ENCODE measurements at places on chromosomes 5 and 9. TPM values are rescaled to one million over a fixed set of nuclear protein-coding genes. Genes with fewer than 3 reads are reported as not detected.

STXBP1 gene
- total RNA-seq = 52.4 TPM

C9 gene
- not detected for total RNA-seq

DNA sequence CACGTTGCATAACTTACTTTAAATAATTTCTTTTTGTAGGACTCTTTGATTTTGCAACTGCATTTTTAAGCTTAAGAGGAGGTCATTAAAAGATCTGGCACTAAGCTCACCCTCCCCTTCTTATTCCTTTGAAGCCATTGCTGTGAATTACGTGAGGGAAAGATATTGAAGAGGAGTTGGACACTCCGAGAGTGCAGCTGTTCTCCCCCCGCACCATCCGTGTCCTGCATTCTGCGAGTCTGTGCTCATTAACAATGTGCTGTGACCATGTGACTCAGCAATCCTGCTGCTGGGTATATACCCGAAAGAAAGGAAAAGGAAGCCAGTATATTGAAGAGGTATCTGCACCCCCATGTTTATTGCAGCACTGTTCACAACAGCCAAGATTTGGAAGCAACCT, 40.0 kb downstream of the NXNL2 start:
- no peaks in the 10 kb centered on the region for H3K4me1 ChIP-seq
- no peak overlapping the region for H3K4me3 ChIP-seq
- no peak overlapping the region for H3K27ac ChIP-seq
- no peak for DNase-seq

DNA sequence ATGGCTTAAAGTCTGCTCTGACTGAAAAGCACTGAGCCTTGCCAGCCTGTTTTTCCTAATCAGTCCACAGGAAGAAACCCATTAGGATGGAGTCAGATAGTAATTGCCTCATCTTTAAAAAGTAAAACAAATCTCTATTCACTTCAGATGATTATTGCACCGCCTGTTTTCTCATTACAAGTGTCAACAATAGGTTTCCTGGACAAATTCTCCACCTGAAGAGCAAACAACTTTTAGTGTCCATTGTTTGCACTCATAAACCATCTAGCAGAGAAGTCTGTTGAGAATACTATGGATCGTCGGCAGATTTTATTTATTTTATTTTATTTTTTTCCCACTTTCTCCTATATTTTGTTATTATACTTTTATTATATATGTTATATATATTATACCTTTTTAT, 20.3 kb downstream of the C5orf63 start:
- no peak for DNase-seq
- H3K36me3 ChIP-seq = no peaks in the 10 kb centered on the region
- no peaks in the 10 kb centered on the region for H3K4me1 ChIP-seq

LCN15 gene
- not detected for total RNA-seq

- no peaks in the 10 kb centered on the region for H3K4me1 ChIP-seq
- H3K36me3 ChIP-seq = peaks cover 80% of the 10 kb centered on the region
- no peak for DNase-seq
- H3K27me3 ChIP-seq = no peaks in the 10 kb centered on the region
- no peak overlapping the region for H3K4me3 ChIP-seq
Measured at GRCh38 chr5:116475338-116475737, 99.3 kb downstream of the SEMA6A start.

GRCh38 chr5:50559955-50560354, 106.5 kb upstream of the PARP8 start:
- H3K4me3 ChIP-seq = no peak overlapping the region
- H3K36me3 ChIP-seq = no peaks in the 10 kb centered on the region
- H3K27ac ChIP-seq = no peak overlapping the region

DNA sequence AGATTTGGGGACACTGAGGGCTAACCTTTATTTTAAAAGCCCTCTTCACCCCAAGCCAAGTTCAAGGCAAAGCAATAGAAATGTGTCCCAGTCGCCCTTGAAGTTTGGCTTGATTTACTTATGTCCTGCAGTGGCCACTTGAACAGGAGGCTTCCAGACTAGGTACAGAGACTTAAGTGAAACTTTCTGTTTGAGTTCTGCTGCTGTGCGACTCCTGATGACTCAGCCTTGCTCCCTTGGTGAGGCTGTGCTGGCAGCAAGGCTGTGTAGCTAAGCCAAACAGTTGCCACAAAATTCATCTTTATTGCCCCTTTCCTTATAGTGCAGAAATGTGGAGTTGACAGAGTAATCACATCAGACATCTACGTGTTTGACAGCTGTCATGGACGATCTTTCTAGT, 68.8 kb upstream of the NTRK2 start:
- no peak overlapping the region for H3K4me3 ChIP-seq
- H3K4me1 ChIP-seq = no peaks in the 10 kb centered on the region
- H3K27me3 ChIP-seq = no peaks in the 10 kb centered on the region
- H3K36me3 ChIP-seq = no peaks in the 10 kb centered on the region
- H3K27ac ChIP-seq = no peak overlapping the region

SHOC1 gene
- 3.4 TPM for total RNA-seq

GRCh38 chr5:58871648-58872242, 288.9 kb downstream of the RAB3C start:
- H3K27me3 ChIP-seq = no peaks in the 10 kb centered on the region
- H3K4me1 ChIP-seq = no peaks in the 10 kb centered on the region
- H3K36me3 ChIP-seq = no peaks in the 10 kb centered on the region

GRCh38 chr5:16935231-16936149, 598 bp downstream of the MYO10 start:
- H3K27ac ChIP-seq = peak overlapping the region; percentile 43
- H3K4me3 ChIP-seq = peak overlapping the region; percentile 76
- no peaks in the 10 kb centered on the region for H3K36me3 ChIP-seq
- H3K4me1 ChIP-seq = peaks cover 9% of the 10 kb centered on the region

MYO10 gene
- 12.4 TPM for total RNA-seq

DNA sequence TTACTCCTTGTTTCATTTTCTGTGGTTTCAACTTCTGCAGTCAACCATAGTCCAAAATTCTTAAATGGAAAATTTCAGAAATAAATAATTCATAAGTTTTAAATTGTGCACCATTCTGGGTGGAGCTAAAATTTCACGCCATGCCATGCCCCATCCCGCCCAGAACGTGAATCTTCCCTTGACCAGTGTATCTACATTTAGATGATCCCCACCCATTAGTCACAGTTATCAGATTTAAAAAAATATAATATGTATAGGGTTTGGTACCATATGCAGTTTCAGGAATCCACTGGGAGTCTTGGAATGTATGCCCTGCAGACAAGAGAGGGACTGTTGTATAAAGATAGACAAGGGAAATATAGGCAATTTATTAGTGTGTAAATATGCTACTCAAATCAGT, 759.7 kb upstream of the ZNF608 start:
- DNase-seq = no peak
- H3K4me3 ChIP-seq = no peak overlapping the region
- no peak overlapping the region for H3K27ac ChIP-seq

PFN3 gene
- total RNA-seq = not detected

GRCh38 chr5:7794823-7795222, 56.1 kb downstream of the CFAP90 start:
- no peaks in the 10 kb centered on the region for H3K36me3 ChIP-seq
- H3K4me3 ChIP-seq = no peak overlapping the region
- no peak overlapping the region for H3K27ac ChIP-seq
- H3K4me1 ChIP-seq = no peaks in the 10 kb centered on the region

PCDHGA5 gene
- 2.2 TPM for total RNA-seq

TTC16 gene
- not detected for total RNA-seq

ZDHHC12 gene
- total RNA-seq = 29.3 TPM

DNA sequence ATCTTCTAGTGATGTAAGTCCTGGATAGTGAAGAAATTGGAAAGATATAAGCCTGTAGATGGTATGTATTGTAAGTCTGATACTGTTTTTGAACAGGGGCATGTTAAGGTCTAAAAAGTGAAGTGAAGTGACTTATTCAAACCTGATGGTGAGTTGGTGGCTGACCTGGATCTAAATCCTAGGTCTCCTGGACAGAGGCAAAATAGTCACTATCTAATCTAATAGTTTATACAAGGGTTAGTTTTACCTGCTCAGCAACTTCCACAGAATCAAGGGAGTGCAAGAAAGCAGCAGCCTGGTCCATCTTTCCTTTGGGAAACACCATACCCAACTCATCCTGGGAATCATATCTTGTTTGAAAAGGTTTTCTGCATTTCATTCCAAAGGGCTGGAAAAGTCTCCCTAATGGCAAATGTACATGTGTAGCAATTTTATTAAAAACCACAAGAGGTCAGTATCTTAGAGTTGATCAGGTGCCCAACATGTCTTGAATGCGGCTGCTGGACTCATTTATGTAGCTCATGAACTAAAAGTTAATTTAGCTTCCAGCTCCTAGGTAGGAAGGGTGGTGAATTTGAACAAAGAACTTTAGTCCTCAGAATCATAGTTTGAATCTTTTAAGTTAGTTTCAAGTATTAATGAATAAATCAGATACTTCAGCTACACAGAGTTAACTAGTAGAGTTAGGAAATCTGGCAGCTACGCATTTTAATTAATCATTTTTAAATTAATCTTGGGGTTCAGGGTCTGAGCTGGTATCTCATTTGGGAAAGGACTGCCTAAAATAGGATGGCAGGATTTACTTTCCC, 26.0 kb downstream of the SKP2 start:
- no peak overlapping the region for H3K27ac ChIP-seq
- no peak for DNase-seq
- H3K36me3 ChIP-seq = no peaks in the 10 kb centered on the region
- H3K4me1 ChIP-seq = no peaks in the 10 kb centered on the region
- H3K4me3 ChIP-seq = no peak overlapping the region
